Fibroblast of skin of scalp (primary cell): ENCODE measurements at places on chromosomes 1 and 21.

DNA sequence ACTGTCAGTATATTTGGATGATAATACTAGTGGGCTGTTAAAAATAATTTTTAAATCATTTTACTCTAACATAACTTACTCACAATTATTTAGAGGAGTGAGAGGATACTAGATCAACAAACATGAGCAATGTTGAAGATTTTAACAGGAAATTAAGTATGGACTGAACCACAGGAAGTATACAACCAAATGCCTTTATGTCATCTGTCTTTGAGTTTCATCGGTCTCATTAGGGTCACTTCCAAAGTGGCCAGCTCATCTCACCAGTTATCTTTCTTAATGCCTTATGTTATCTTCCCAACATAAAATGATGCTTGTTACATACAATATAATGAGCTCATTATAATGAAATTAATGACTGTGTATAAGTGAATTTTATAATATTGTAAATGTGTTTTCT is 1.5 kb upstream of the RGS1 start:
- no peak for DNase-seq

GRCh38 chr1:54018635-54019034 is 649 bp upstream of the LDLRAD1 start:
- DNase-seq, result no peak

DNA sequence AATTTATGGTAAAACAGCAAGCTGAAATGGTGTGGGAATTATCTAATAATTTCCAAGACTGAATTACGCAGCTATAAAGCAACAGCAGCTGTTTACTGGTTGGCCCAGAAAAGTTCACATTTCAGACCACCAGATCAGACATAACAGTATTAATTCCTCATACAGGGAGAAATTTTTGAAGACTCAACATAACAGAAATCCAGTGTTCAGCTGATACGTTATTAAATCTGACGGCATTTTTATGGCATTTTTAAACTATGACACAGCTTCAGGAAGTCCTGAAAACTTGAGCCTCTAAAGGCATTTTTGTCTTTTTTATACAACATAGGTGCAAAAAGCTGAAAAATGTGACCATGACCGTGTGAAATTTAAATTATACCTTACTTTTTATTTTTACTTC is 91.2 kb downstream of the APP start:
- peak; percentile 67 for DNase-seq

GRCh38 chr1:11888206-11888876 is 29.6 kb upstream of the NPPB start:
- DNase-seq, result no peak

GRCh38 chr1:30336550-30337323 is 386.6 kb downstream of the MATN1 start:
- no peak for DNase-seq

DNA sequence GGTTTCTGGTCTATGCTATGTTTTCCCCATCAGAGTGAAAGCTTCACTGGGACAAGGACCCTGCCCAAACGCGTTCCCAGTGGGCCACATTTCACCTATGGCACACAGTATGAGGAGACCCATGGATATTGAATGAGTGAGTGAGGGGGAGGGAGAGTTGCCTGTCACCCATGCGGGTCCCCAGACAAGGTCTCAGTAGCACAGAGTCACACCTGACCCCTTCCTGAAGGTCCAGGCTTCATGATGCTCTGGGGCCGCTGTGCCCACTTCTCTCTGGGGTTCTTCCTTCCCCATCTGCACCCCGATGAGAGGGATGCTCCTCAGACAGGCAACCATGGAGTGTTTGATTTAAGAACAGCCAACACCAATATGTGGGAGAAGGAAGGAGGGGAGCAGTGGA is 72.3 kb upstream of the CSF3R start:
- DNase-seq, result no peak

DNA sequence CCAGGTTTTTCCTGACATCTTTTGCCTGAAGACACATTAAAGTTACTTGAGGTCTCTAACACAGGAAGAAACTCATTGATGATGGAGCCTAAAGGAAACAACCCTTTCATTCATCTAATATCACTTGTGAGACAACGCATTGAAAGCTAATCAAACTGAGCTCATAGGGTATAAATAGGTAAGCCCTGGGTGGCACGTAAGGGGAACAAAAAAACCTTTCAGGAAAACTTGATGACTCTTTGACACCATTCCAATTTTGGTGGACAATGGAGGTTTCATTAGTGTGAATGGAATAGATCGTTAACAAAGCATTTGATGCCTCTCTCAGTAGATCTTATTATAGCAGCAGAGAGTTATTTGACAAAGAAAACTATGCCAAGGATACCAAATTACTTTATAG is 80.7 kb upstream of the DUSP10 start:
- no peak for DNase-seq

- DNase-seq, result peak; percentile 6
These were observed 46.6 kb downstream of the RGS7 start for GRCh38 chr1:241310451-241310850.

- DNase-seq, result no peak
These were observed 65.9 kb upstream of the DNAJC6 start for GRCh38 chr1:65243491-65243890.

DNA sequence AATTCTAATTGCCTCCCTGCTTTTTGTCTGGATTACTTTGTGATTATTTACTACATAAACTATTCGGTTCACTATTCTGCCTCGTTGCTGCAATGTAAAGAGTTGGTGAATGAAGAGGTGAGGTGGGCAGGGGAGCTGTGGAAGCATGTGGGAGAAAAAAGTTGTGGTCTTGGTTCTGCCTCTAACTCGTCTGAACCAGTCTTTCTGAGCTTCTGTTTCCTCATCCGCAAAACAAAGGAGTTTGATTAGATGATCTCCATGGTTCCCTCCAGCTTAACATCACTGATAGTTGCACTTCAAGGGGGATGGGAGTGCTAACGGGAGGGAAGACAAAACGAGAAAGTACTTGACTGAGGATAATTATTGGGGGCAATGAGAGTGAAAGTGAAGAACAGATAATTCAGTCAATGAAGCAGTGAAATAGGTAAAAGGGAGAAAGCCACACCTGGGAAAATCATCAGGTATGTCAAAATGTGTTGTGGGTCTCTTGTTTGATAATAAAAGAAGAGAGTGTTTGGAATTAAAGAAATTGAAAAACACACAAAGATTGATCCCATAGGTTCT is 26.2 kb upstream of the UHMK1 start:
- DNase-seq, result no peak

DNA sequence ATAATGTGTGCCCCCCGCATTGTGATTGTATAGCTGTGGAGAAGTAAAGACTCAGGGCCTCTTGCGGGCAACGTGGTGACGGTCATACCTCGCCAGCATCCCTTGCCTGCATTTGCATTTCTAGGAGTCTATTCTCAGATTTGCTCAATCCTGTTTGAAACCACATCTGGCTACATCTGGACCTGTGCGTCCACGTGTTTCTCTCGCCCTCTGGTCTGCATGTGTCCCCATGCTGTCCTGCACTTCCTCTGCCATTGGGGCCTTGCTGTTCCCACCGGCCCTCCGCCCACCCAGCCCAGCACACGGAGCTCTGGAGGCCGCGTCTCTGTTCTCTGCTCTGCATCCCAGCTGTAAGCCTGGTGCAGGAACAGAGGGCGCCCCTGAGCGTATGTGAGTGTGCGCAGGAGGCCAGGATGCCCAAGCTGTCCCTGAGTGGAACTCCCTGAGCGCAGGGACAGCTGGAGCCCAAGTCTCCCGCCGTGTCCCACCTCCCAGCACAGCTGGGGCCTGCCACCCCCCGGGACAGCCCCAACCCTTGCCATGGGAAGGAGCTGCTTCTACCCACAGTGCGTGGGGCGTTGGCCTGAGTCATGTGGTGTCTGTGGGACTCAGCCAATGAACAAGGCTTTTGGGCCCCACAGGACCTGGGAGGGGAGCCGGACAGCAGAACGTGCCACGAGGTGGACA is 1.6 kb downstream of the KRTAP10-2 start:
- no peak for DNase-seq

DNA sequence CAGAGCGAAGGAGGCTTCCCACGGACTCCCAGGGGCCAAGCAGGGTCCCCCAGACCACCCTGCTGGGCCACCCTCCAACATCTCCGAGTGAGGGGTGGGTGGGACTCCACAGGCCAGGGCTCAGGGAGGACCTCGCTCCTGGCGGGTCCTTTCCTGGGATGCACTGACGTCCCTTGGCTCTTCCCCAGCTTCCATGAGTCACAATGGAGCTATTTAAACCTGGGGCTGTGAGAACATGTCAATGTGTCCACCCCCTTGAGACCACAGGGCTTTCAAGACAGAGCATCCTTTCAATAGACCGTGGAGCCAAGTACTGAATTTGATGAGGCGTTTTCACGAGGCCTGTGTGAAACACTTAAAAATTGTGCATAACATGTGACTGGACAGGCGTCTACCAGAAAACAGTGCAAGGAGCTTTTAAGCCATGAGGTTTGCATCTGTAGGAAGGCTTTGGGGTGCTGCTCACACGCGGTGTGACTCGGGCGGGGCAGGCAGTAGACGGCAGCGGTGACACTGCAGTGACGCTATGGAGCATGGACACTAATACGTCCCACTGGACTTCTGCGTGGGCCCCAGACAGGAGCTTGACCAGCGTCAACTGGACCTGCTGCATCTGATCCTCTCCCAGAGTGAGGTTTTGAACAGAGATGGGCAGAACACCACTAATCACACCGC is 24.1 kb upstream of the NPHP4 start:
- peak; percentile 56 for DNase-seq

DNA sequence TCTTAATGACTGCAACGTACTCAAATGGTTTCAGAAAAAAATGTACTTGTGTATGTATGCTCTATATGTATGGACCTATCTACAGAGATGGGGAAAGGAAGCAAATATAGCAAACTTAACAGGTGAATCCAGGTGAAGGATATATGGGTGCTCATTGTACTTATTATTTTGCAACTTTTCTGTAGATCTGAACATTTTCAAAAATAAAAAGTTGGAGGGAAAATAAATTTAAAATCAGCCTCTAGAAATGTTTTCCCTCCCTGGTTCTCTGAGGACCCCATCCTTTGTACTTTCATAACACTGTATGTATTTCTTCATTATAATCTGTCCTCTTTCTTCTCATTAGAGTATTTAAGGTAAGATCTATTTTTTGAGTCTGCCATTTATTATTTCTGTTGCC is 17.9 kb downstream of the FMO5 start:
- DNase-seq, result no peak

DNA sequence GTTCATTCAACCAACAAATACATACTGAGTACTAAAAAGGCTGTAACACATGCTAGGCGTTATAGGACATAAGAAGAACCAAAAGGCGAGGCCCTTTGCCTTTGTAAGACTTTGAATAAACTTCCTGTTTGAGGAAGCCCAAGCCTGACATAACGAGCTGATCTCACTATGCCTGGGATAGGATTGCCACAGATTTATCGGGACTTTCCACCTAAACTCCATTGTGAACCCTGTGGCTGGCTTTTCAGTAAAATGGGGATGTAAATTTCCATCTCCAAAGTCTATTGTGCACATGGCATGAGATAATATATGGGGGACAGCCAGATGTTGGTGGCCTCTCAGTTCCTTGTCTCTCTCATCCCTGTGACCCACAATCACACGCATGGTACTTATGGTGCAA is 41.9 kb downstream of the LMO4 start:
- no peak for DNase-seq

GRCh38 chr1:30950053-30950452 is 41.5 kb upstream of the SDC3 start:
- no peak for DNase-seq

- no peak for DNase-seq
These were observed 48.6 kb downstream of the WDR4 start for GRCh38 chr21:42830456-42831455.

DNA sequence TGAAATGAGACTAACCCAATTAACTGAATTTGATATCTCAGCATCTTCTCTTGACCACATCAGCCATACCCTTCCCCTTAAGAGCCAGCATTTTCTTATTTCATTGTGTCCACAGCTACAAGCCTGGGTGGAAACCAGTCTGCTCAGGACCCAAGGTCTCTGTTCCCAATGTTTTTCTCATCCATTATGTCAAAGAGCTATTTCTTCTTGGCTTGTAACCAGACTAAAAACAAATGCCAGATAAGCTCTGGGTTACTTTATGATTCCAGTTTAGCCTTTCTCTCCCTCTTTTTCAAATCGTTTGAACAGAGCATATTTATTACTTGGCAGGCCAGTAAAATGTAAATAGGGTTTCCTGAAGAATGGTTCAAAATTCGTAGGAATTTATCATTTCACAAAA is 109.3 kb upstream of the SPATA6 start:
- no peak for DNase-seq

DNA sequence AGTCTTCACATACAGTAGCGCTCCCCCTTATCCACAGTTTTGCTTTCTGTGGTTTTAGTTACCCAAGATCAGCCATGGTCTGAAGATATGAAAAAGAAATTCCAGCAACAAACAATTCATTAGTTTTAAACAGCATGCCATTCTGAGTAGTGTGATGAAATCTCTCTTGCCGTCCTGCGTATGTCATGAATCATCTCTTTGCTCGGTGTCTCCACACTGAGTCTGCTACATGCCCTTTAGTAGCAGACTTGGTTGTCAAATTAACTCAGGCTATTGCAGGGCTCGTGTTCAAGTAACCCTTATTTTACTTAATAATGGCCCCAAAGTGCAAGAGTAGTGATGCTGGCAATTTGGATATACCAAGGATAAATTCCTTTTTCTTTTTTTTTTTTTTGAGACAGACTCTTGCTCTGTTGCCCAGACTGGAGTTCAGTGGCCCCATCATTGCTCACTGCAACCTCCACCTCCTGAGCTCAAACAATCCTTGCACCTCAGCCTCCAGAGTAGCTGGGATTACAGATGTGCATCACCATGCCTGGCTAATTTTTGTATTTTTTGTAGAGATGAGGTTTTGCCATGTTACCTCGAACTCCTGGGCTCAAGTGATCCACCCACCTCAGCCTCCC is 22.6 kb downstream of the PHACTR4 start:
- peak; percentile 88 for DNase-seq

- DNase-seq, result peak; percentile 73
These were observed 522.7 kb downstream of the PLPP3 start for GRCh38 chr1:56056438-56057287.

DNA sequence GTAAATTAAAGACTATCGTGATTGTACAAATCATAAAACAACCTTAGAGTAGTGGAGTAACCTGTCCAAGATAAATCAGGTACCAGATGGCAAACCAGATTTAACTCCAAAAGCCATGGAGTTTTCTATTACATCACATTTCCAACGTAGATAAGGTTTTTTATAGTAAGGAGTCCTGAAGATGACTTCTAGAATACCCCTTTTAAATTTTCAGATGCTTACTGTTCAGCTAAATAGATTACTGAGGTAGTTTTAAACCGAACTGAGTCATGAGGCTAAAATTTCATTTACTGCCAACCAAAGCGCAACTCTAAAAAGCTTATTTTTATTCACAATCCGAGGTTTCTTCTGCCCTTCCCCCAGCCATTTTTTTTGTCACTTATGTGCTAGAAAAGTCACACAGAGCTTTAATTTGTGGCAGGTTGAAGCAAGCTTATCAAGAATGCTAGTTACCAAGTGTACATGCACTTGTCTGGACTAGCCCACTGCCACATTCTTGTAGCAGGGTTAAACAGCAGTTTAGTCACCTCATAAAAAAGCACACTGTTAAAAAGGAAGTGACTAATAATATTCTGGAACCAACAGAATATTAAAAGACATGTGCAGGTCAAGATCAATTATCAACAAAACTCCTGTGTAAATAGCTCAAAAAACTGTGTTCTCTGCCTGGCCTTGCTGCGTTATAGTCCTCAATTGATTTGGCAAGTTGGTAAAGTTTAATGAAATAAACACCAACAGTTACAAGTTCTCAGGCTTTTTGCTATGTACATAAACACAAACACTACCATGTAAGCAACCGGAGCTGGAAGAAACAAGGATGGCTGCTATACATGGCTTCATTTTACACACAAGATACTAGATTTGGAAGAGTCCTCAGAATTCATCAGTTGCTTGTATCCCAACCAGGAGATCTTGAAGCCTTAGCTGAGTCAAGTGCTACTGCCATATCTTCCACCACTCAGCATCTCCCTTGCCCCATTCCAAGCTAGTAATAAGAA is 180.3 kb upstream of the DMRTA2 start:
- DNase-seq, result peak; percentile 15
